Activated naive CD4-positive, alpha-beta T cell (primary cell): ENCODE measurements at places on chromosomes 7 and 10.

- no peak for DNase-seq
Measured at GRCh38 chr7:154881026-154881425, 121.9 kb downstream of the PAXIP1 start.

- DNase-seq, result no peak
Measured at GRCh38 chr10:131318291-131318690, 6.8 kb upstream of the TCERG1L start.

- no peak for DNase-seq
Measured at GRCh38 chr10:21488957-21489446, 36.5 kb downstream of the SKIDA1 start.

DNA sequence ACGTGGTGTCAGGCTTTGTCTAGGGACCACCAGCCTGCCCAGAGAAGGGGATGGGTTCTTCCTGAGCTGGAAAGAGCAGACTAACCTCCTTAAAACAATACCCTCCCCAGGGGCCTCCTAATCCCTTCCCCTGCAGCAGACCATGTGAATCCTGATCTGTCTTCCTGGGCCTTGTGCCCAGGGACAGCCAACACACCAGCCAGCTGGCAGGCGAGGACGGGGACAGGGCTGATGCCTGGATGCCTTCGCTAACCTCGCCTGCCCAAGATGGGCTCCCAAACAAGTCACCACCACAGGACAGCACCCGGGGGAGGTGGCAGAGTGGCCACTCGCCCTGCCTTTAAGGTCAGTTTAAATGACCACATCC, 17.6 kb downstream of the PODXL start:
- DNase-seq, result no peak

GRCh38 chr10:124213471-124213870, 120.1 kb upstream of the CHST15 start:
- DNase-seq, result no peak

GRCh38 chr7:154777908-154778307, 225.0 kb downstream of the PAXIP1 start:
- no peak for DNase-seq

- no peak for DNase-seq
Measured at GRCh38 chr10:101444058-101444898, 90.3 kb downstream of the BTRC start.

DNA sequence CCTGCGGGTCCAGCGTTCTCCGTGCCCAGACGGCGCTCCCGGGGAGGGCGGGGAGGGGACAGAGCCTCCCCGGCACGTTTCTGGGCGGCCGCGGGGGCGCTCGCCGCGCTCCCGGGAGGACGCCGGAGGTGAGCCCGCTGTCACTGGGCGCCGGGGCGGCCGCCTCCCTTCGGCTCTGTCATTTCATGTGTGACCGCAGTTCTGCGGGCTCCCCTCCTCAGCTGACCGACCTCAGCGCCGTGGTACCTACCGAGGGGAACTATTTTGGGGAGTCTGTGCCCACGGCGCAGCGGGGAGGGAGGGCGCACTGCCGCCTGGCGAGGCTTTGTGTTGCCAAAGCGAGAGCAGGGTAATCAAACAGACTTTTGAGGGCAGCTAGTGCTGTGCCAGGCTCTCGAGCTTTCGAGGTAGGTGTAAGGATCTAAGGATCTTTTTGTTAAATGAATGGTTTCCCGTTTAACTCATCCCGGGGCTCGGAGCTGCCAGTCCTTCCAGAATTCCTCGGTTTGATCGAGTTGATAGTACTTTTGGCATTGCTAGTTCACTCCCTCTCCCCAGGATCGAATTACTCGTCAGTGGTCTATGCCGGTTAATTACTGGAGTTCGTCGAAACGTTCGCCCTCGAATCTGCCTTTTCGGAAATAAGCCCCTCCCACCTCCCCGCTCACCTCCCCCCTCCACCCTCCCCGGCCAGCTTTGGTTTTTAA, 1.9 kb downstream of the ARID5B start:
- DNase-seq, result peak; percentile 65

DNA sequence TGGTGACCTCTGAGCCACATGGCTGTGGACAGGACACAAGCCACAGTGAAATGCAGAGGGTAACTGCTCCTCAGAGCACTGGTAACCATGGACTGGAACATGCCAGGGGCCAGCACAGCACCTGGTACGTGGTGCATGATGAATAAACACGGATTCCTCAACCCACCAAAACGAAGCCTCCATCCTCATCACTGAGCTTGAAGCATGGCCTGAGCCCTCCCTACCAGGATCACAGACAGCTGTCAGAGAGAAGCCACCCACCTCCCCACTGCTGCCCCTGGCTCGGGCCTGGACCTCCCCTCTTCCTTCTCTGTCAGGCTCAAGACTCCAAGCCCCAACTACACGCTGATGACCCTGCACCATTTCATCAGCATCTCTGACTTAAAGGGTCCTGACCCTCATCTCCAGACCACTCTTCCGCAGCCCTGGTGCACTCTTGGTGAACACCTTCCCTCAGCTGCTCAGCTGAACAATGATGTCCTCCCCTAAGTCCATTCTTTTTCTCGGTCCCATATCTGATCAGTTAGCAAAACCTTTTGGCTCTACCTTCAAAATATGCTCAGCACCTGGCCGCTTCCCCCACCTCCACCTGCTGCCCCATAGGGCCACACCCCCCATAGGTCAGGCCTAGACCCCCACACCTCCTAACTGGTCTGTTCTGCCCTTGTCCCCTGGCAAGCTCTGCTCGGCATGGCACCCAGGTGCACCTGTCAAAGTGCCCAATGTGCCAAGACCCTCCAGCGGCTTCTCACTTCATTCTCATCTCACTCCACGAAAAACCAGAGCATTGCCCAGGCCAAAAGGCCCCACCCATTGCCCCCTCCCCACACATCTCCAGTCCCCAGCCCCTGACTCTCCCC, 141.1 kb downstream of the MAPK8 start:
- no peak for DNase-seq

- DNase-seq, result no peak
Measured at GRCh38 chr10:43961523-43962345, 313.1 kb upstream of the ZNF32 start.

DNA sequence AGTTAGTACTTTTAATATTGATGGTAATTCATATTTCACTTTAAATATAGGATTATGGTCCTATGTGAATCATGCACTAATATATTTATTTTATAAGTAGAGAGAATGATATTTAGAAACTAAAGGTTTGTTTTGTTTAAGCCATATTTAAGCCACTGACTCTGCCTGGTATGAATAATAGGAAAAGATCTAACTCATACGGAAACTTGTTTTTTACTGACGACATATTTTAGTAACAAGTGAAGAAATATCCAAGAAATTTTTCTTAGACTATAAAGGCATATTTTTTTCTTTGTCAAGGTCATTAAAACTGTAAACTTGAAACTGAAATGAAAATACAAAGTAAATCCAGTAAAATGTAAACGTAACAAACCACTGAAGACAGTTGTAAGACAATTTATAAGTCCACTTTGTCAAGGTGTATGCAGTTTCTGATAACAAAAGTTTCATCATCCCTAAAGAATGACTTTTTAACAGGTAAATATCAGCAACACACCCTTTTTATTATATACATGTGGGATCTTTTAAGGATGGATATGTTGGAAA, 147.1 kb downstream of the PHF14 start:
- no peak for DNase-seq

DNA sequence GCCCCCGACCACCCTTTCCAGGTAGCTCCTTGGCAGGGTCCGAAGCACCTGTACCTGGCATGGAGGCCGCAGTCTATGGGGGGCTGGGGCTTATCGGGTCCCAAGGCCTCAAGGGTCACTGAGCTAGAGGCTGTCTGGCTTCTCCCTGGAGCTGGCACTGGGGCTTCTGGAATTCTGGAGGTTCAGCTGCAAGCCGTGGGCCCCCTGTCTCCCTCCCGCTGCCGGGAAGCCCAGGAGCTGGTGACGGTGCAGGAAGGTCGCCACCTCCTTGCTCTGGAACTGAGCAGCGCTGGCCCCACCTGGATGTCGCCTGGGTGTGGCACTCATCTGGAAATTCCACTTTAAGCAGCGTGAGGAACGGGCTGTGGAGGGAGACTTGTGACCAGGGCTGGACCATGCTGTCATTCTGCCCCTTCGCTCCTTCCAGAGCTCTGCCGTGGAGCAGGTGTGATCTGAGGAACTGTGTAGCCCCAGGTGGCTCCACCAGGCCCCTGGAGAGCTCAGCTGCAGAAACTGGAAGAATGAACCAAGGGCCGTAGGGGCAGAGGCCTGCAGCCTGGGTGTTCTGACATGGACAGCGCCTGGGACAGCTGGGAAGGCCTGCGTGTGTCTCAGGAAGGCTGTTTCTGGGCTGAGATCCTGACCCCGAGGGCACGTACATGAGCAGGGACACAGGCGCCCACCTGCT, 129.7 kb upstream of the PPP2R2D start:
- DNase-seq, result no peak

DNA sequence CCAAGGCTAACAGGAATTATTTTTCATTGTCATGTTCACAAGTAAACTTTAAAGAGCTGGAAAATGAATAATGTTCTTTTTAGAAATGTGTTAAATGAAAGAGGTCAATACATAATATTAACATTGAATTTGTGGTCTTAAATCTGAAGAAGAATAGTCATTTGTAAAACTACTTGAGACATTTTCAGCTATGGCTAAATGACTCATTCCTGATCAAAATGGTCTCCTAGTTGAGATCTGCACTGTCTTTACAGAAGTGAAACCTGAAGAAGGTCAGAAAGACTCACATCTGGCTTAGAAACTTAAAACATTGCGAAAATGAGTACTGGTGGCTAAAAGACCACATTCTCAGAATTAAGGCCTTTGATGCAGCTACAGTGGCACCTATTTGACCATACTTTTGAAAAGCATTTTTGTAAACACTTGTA, 5.9 kb downstream of the PIK3CG start:
- DNase-seq, result no peak

DNA sequence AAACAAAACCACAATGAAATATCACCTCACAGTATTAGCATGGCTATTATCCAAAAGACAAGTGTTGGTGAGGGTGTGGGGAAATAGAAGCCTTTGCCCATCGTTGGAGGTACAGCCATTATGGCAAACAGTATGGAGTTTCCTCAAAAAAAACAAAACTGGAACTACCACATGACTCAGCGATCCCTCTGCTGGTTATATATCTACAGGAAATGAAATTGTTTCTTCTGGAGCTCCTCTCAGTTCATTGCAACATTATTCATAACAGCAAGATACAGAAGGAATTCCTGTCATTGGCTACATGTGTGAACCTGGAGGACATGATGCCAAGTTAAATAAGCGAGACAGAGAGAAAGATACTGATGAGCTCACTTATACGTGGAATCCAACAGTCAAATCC, 2.4 kb upstream of the UBE3C start:
- DNase-seq, result no peak

DNA sequence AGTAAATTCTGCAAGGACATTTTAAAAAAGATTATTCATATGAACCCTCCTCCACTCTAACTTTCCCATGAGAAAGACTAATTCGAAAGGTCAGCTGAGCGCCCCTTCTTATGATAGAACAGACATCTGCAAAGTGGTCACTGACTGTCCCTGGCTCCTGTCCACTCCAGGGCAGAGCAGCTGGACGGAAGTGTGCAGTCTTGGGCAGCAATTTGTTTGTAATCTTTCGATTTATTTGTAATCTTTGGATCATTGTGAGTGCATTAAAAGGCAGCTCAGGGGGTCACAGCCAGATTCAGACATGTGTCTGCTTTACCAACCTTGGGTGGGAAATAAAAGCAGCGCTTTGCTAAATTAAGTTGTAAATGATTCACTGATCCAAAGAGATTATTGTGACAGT, 158.8 kb upstream of the ADARB2 start:
- no peak for DNase-seq

DNA sequence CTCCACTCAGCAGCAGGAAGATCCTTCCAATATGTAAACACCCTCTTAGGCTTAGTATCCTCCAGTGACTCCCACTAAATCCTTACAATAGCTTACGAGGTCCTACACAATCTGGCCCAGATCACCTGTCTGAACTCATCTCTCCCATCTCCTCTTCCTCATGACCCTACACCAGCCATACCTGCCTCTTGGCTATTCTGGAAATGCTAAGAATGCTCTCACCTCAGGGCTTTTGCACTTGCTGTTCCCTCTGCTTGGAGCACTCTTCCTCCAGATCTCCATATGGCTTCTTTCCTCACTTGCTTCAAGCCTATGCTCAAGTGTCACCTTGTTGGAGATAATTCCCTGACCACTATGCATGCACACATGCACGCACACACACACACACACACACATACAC, 50.8 kb upstream of the FRMD4A start:
- DNase-seq, result no peak

- no peak for DNase-seq
Measured at GRCh38 chr7:123580406-123581161, 21.0 kb upstream of the ASB15 start.

GRCh38 chr10:86580521-86580891, 58.9 kb upstream of the WAPL start:
- no peak for DNase-seq

DNA sequence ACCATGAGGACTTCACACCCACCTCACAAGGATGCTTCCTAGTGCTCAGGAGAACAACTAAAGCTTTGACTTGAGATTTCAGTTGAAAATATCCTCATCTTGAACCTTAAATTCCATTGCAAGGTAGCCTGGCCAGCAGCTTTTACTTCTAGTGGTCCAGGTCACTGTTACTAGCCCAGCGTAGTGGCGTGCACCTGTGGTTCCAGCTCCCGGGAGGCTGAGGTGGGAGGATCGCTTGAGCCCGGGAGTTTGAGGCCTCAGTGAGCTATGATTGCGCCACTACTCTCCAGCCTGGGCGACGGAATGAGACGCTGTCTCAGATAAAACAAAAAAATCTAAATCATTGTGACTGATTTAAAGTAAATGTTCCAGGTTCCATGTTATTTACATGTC, 28.3 kb upstream of the PRKAR1B start:
- no peak for DNase-seq

DNA sequence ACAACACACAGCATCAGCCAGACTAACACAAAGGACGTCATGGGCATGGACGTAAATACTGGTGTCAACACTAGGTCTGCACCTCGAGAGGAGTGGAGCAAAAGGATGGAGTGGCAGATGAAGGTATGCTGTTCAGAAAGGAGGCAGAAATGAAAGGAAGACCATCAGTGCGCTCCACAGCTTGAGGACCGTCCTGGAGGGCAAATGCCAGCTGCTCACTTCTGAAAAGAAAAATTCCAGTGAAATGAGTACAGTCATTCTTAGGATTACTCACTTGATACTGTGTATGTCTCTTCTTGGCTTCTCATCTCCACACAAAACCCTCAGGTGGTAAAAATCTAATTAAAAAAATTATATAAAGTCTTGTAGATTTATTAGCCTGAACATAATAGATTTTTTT, 44.8 kb downstream of the EGFR start:
- no peak for DNase-seq
